Endodermal cell (in vitro differentiated cells): ENCODE measurements at places on chromosomes 3 and 15. TPM values are rescaled to one million over a fixed set of nuclear protein-coding genes. Genes with fewer than 3 reads are reported as not detected.

RETNLB gene
- total RNA-seq: not detected in 2 replicates

TRIM42 gene
- not detected in 2 replicates for total RNA-seq

GABRB3 gene
- total RNA-seq: 120 and 122 TPM in 2 replicates

TNFAIP8L3 gene
- total RNA-seq: 0.27 and 0.31 TPM in 2 replicates

P3H2 gene
- total RNA-seq: 280 and 285 TPM in 2 replicates

ECT2 gene
- 72.3 to 141 TPM (median 137 TPM) in 3 replicates for total RNA-seq

BTD gene
- 18.2 to 30.0 TPM (median 27.8 TPM) in 3 replicates for total RNA-seq

IFT80 gene
- 34.3 and 35.0 TPM in 2 replicates for total RNA-seq

THSD4 gene
- 5.4 and 5.7 TPM in 2 replicates for total RNA-seq

EOMES gene
- 271 and 283 TPM in 2 replicates for total RNA-seq

ANKDD1A gene
- total RNA-seq: 20.7 to 50.0 TPM (median 22.5 TPM) in 3 replicates

ERICH6 gene
- not detected in 3 replicates for total RNA-seq

UPK1B gene
- 4.9 and 5.6 TPM in 2 replicates for total RNA-seq

TMCC1 gene
- 36.7 to 56.9 TPM (median 51.1 TPM) in 3 replicates for total RNA-seq

TNNC1 gene
- total RNA-seq: 44.8 and 50.9 TPM in 2 replicates

FEZF2 gene
- not detected in 2 replicates for total RNA-seq

MAP1A gene
- total RNA-seq: 0.40 to 0.74 TPM (median 0.66 TPM) in 3 replicates

ABI3BP gene
- total RNA-seq: 0.23 to 0.61 TPM (median 0.42 TPM) in 3 replicates

CSNK1G1 gene
- 24.0 and 24.5 TPM in 2 replicates for total RNA-seq

LIPC gene
- total RNA-seq: not detected in 2 replicates

SPATA12 gene
- total RNA-seq: 0.18 TPM in 1 of 2 replicates, not detected in the other

ENTPD3 gene
- 0.27 and 0.37 TPM in 2 replicates for total RNA-seq

HPS3 gene
- total RNA-seq: 17.7 to 28.7 TPM (median 24.7 TPM) in 3 replicates

SLC24A5 gene
- not detected in 3 replicates for total RNA-seq

ANP32A gene
- total RNA-seq: 327 and 346 TPM in 2 replicates

ANKRD34C gene
- total RNA-seq: not detected in 2 replicates
